ENCODE measurements at places on chromosomes 11 and 22.

GRCh38 chr22:19701420-19702145, 12.7 kb upstream of the SEPTIN5 start:
- DNase-seq = no peak

DNA sequence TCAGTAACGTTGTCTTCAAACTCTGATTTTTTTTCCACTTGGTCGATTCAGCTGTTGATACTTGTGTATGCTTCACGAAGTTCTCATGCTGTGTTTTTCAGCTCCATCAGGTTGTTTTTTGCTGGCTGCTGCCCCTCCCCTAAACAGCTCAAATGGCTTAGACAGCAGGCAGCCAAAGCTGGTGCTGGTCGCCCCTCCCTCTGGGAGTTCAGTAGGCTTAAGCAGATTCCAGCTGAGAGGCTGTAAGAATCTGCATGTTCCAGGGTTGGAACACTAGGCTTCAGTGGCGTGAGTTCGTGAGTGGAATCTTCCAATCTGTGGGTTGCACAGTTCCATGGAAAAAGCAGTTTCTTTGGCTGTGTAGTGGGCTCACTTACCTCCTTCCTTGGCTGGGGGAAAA, 10.3 kb upstream of the FIBIN start:
- DNase-seq = no peak

- no peak for DNase-seq
Measured at GRCh38 chr22:44963832-44964721, 45.7 kb downstream of the PHF21B start.

GRCh38 chr11:111387363-111387762, 8.3 kb upstream of the POU2AF1 start:
- DNase-seq = no peak

GRCh38 chr11:78954696-78955095, 380.0 kb upstream of the NARS2 start:
- DNase-seq = no peak

DNA sequence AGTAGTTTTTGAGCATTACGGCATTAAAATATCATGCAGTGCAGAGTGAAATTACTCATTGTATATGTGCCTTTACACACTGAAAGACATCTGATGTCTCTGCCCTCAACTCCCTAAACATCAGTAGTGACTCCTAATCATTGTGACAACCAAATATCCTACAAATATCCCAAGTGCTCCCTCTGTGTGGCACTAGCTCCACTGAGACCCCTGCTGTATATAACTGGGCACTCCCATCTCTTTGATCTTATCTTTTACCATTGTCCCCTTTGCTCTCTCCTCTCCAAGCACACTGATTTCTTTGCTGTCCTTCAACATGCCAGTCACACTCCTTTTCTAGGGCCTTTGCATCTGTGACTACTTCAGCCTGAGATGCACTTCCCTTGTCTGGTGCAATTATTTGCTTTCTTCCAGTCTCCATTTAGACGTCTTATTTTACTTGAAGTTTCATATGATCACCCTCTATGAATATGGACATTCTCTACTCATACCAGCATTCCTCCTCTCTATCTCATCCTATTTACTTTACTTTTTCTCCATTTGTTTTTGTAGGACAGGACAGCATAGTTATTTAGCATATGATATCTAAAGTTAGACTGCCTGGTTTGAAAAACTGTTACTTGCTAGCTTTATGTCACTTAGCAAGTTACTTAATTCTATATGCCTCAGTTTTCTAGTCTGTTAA, 2.4 kb downstream of the SLC5A12 start:
- DNase-seq = no peak

- no peak for DNase-seq
Measured at GRCh38 chr11:46736615-46737014, 17.6 kb downstream of the F2 start.

- DNase-seq = no peak
Measured at GRCh38 chr11:66491315-66491935, 11.2 kb downstream of the DPP3 start.

GRCh38 chr22:27638329-27639233, 163.0 kb downstream of the MN1 start:
- no peak for DNase-seq

GRCh38 chr11:1181853-1182535, 24.2 kb downstream of the MUC5AC start:
- DNase-seq = no peak

DNA sequence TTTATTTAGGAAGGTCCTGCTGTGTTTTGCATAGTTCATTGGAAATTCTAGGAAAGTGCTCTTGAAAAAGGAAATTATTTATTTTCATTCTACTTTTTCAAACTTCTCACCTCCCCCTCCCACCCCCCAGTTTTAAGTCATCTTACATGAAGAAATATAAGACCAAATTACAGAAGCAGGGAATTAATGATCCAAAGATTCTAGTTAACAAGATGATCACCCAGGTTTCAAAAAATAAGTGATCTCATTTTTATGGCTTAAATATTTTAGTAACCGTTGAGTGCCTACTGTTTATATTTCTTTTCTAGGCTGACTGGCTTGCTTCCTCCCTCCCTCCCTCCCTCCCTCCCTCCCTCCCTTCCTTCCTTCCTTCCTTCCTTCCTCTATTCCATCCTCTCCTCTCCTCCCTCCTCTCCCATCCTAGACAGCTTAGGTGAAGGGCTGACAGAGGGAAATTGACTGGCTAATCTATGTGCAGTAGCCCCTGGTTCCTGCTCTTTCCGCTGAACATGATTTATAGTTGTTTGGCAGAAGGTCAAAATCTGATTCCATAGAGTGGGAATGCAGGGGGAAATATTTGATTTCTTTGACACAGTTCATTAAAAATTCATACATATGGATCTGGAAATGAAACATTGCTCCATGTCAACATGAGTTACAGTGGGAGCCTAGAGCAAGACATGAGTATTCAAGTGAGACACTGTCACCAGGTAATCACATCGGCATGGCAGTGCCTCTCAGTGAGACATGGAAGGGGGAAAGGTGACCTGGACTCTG, 123.4 kb downstream of the COMMD9 start:
- no peak for DNase-seq

- DNase-seq = no peak
Measured at GRCh38 chr11:10325277-10326011, 20.6 kb downstream of the ADM start.

GRCh38 chr11:117482881-117483280, 155.2 kb downstream of the CEP164 start:
- DNase-seq = no peak

DNA sequence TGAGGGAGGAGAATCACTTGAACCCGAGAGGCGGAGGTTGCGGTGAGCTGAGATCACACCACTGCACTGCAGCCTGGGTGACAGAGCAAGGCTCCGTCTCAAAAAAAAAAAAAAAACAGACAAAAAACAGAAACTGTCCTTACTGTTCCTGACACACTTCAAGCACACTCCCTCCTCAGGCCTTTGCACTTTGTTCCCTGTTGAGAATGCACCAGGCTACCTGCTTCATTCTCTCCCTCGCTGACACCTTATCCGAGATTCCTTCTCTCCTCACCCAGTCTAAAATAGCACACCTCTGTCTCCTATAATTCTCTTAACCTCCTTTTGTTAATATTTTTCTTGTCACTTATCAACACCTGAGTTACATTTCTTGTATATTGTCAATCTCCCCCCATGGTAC, 32.3 kb upstream of the TECTA start:
- no peak for DNase-seq

- no peak for DNase-seq
Measured at GRCh38 chr11:43735961-43736360, 55.4 kb downstream of the HSD17B12 start.

DNA sequence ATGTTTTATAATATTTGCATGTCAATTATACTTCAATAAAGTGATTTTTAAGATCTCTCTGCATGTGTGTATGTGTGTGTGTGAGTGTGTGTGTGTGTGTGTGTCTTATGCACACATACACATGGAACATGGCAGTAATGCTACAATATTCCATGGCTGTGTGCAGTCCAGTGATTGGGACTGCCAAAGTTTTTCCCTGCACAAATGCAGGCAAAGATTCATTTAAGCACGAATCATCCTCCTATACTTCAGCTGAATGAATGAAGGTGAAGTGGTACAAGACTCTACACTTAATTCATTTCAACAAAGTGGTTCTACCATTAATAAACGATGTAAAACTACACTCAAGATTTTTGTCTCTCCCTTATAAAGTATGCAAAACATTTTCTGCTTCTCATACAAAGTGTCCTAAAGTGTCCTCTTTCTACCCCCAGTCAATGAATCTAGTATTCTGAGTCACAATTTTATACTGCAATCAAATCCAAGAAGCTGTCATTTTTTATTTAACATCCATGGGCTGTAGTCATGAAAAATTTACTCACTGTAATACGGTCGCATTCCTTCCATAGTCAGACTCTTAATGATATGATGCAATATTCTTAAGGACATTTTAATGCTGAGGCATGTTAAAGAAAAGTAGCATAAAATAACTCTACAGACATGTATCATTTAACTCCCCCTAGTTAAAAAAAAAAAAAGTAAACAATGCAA, 132.4 kb downstream of the TTC28 start:
- DNase-seq = no peak

DNA sequence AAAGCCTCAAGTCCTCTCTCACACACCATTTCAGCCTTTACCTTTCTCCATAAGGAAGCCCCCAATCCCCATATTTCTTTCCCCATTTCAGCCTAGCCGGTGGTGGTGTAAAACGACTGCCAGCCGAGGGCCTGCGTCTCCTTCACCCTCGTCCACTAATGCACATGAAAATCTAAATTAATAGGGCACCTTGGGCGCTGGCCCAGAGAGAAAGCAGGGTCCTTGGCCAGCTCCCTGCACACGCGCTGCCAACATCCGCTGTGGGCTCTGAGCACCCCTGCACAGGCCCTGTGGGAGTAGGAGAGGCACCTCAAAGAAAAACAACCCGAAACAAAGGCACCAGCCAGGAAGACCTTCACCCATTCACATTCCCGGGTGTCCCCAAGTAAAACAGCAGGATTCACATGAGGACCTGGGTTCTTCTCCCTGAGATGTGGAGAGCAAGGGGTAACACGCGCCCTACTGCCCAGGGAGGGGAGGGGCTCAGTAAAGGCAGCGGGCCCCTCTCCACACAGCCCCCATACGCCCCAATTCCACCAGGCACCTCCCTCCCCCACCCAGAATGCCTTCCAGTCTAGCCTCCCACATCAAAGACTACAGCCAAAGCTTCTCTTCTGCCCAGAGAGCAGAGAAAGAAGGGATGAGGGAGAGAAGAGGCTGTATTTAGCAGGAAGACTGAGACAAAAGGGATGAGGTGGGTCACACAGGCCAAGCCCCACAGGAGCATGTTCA, 79.0 kb downstream of the MICAL3 start:
- DNase-seq = no peak

DNA sequence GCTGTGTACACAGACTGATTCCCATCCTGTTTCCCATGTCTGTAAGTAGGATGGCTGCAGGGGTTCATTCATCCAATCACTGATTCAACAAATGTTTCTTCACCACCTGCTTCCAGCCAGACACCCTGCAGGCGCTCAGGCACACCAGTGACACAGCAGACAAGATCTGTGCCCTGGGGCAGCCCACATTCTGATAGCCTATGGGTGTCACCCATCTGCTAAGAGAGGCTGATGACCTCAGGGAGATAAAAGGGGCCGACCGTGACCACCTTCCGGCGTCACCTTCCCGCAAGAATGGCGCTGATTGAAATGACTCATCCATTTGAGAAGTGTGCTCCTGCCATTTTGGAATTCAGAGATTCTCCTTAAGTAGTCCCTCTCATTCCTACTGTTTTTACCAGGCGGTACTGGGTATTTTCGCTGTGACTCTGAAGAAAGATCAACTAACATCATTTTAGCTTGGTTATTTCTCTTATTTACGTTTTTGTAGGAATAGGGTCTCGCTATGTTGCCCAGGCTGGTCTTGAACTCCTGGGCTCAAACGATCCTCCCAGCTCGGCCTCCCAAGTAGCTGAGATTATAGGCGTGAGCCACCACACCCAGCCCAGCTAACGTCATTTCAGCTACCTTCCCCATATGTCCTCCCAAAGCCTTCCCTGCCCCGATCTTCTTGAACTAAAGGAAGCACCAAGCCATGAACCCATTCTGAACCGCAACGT, 73.2 kb upstream of the BID start:
- no peak for DNase-seq

- DNase-seq = no peak
Measured at GRCh38 chr11:57792870-57793269, 31.3 kb downstream of the CTNND1 start.

DNA sequence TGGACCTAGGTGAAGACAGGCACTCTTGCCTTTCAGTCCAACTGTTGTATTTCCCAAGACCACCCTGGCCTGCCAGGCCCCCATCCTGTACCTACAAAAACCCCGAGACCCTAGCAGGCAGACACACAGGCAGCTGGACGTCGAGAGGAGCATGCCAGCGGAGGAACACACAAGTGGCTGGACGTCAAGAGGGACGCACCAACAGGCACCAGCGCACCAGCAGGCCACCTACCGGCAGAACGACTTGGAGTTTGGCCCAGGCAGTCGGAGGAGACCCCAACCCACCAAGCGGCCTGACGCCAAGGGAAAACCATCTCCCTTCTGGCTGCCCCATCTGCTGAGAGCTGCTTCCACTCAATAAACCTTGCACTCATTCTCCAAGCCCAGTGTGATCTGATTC, 1883.4 kb upstream of the RAG2 start:
- DNase-seq = no peak

GRCh38 chr11:9250139-9250582, 15.0 kb downstream of the DENND5A start:
- DNase-seq = no peak

- DNase-seq = no peak
Measured at GRCh38 chr11:133726542-133726941, 118.8 kb downstream of the SPATA19 start.

GRCh38 chr11:114215871-114216795, 80.1 kb upstream of the NNMT start:
- DNase-seq = no peak

GRCh38 chr11:65329478-65329877, 4.2 kb upstream of the DPF2 start:
- DNase-seq = no peak

DNA sequence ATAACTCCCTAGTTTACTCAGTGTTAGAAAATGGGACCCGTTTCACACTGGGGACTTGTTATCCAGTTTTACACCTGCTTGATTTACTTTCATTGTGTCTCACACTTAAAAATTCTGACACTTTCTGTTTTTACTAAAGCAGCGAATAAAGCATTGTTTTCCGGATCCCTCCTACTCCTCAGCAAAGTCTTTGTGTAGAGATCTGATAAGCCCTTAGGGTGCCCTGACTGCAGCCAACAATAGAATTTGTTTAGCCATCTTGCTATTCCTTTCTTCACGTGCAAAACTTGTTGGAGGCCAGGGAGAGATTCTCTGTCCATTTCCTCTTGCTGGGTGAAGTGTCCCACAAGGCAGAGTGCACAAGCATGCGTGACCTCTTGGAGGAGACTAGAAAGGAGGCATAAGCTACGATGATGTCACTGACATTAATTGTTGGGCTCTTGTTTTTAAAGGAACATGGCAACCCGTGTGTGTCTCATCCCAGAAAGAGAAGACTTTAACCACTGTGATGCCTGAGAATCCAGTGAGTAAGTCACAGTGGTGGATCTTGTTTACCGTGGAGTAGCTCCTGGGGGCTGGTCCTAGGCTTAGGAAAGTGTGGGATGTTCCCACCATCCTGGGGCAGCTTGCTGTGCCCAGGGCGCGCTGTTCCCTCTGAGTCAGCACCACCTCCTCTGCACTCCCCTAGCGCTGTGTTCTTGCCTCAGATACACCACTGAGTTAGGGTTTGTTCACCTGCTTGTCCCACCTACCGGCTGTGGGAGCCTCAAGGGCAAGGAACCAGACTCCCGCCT, 27.7 kb downstream of the MICAL2 start:
- no peak for DNase-seq
